ENCODE measurements at places on chromosomes 1 and 21. TPM values are rescaled to one million over a fixed set of nuclear protein-coding genes. Genes with fewer than 3 reads are reported as not detected.

The GBP7 gene
- not detected for total RNA-seq

The COG2 gene
- 15.7 TPM for total RNA-seq

The IVL gene
- not detected for total RNA-seq

The RNU1-1 gene
- 2,882 TPM for total RNA-seq

The CSMD2 gene
- total RNA-seq, result 0.82 TPM

The KANK4 gene
- total RNA-seq, result 0.09 TPM

The FMOD gene
- 6.6 TPM for total RNA-seq

The KRTAP19-1 gene
- total RNA-seq, result not detected

The ZBTB8A gene
- total RNA-seq, result 7.1 TPM

The SPRR3 gene
- not detected for total RNA-seq

The LCE3E gene
- total RNA-seq, result not detected

The HRNR gene
- not detected for total RNA-seq

The NTMT2 gene
- not detected for total RNA-seq

The OR2L13 gene
- total RNA-seq, result not detected

The ALX3 gene
- not detected for total RNA-seq

The C1orf185 gene
- not detected for total RNA-seq

The LRRC53 gene
- total RNA-seq, result not detected

The CD52 gene
- not detected for total RNA-seq

The SCP2 gene
- 507 TPM for total RNA-seq

The F13B gene
- total RNA-seq, result not detected

The BRDT gene
- not detected for total RNA-seq

The FAM110D gene
- total RNA-seq, result not detected

The TDRD5 gene
- not detected for total RNA-seq

The LYPD8 gene
- not detected for total RNA-seq

The MAN1C1 gene
- total RNA-seq, result 32.0 TPM

The CD48 gene
- total RNA-seq, result not detected

The PCNT gene
- total RNA-seq, result 27.8 TPM

All from fibroblast of the aortic adventitia (primary cell).